ENCODE measurements at places on chromosomes 6 and 20. TPM values are rescaled to one million over a fixed set of nuclear protein-coding genes. Genes with fewer than 3 reads are reported as not detected.

DNA sequence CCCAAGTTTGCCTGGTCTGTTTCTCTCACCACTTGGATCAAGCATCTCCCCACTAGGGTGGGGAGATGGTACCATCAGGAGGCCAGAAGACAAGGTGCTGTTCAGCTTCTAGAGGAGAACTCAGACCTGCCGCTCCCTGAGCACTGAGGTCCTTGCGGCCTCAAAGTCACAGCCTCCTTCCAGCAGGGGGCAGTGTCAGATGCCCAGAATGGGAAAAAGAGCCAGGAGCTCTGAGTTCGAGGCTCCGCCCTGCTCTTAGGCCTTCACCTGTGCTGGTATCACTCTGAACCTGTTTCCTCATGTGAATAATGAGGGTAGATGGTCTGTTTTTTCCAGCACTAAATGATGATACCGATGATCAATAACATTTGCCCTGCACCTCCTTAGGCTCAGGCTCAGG lies 68.7 kb downstream of the TOX2 start:
- DNase-seq: no peak

- no peak for DNase-seq
Measured at GRCh38 chr6:112883095-112883494, 536.0 kb downstream of the RFPL4B start.

DNA sequence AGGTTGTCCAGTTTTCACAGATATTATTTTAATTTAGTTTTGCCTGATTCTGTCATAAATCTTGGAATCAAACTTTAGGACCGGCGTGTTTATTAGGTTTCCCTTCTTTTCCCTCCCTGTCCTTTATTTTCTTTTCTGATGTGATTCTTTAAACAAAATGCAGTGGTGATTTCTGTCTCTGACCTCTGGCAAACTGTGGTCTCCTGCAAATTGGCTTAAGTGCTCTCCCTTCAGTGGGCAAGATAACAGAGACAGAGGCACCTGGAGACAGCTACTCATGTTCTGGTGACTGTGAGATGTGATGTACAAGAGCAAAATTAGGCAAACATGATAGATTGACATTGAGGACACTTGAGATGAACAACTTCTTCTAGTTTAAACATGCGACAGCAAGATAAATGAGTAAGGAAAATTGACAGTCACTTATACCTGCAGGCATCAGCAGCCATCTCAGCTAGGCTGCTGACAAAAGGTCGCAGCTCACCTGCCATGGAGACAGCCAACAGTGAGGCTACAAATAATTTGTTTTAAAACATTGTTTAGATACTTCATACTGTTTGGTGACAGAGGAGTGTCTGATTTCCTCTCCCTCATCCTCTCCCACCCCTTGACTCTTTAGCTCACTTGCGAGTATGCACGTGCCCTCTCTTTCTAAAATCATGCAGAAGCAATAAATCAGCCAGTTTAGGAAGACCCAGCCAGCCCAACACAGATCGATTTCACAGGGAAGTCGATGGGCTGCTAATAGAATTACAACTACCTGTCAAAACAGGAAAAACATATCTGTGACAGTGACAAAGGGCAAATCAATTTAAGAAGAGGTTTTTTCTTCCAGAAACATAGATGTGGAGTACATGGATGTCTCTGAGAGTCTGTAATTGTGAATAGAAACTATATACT lies 63.4 kb upstream of the MAP3K7 start:
- DNase-seq: no peak

DNA sequence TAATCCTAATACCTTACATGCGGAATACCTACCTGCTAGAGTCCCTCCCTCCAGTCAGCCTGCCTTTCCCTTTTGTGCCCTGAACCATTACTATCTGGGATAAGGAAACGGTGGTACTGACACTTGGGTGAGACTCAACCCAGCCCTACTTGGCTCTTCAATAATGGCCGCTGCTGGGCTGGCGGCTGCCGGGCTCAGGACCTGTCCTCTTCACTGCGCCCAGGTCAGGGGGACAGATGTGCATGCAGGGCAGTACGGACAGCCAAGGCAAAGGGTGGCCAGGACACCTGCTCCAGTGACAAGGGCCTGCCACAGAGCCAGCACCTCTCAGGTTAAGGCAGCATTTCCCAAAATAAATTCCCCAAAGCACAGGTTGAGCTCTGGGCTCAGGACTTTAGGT lies 29.9 kb downstream of the UBE2V1 start:
- DNase-seq: no peak

- no peak for DNase-seq
Measured at GRCh38 chr6:81252231-81252630, 500.2 kb downstream of the TENT5A start.

DNA sequence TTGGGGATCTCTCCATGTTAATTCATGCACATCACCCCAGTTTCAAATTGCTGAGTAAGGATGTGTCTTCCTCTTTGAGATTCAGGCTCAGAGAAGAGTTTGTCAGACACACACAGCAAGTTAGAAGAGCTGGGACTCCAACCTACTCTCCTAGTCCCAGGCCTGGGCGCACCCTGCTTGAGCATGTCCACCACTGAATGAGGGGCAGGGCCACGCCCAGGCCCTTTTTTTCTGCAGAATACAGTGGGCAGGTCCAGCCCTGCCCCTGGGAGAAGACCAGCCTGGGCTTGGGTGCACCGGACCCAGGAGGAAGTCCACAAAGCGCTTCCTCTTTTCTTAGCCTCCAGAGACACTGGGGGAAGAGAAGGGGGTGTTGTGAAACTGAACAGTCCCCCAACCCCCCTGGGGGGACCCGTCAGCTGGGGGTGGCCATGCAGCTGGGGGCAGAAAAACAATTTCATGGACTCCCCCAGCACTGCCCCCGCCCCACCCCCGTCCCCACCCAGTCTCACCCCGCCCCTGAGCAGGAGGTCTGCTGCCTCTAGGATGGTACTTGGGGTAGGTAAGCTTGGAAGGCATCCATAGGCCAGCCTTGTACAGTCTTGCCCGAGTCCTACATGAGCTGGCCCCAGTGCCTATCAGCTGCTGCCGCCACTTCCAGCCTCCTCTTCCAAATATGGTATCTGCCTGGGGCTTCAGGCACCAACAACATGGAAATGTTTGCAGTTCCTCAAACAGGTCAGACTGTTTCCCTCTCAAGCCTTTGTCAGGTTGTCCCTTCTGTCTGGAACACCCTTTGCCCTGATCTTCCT lies 11.7 kb upstream of the HCK start:
- peak; percentile 70 for DNase-seq

GRCh38 chr20:54351371-54352136 lies 123.8 kb upstream of the DOK5 start:
- no peak for DNase-seq

GRCh38 chr6:2737885-2738284 lies 12.8 kb downstream of the MYLK4 start:
- DNase-seq: no peak

- DNase-seq: no peak
Measured at GRCh38 chr6:33277663-33278391, 904 bp downstream of the B3GALT4 start.

DNA sequence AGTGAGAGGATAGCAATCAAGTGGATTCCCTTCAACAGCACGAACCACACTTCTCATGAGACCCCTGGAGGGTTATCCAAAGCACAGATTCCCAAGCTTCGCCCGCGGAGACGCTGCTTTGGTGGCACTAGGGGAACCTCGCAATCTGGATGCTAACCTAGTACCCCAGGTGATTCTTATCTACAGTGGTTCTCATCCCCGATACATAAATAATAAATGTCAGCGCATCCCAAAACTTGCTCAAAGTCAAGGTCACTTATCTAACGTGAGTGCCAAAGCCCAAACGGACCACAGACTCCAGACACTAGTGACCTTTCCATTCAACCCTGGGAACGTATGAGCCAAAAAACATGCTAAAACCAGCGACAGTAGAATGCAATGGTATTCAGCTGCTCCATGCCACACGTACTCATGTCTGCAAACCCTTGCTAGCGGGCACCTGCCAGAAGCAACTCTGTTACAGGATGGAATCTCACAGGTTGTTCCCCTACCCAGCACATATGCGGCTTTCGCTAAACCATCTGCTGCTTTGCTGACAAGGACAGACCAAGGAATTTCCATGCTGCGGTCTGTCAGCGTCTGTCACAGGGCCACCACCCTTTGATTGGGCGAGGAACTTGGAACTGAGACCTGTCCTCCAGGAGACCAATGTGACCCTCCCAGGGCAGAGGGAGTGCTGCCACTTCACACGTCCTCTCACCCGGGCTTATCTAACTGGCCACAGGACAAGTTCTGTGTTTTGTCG lies 16.8 kb downstream of the MYLK4 start:
- peak; percentile 76 for DNase-seq

GRCh38 chr6:47321577-47321976 lies 11.9 kb upstream of the TNFRSF21 start:
- DNase-seq: no peak

GRCh38 chr6:122040261-122040660 lies 359.2 kb upstream of the HSF2 start:
- DNase-seq: no peak

GRCh38 chr6:88823998-88824397 lies 139.4 kb downstream of the RNGTT start:
- DNase-seq: no peak

The KIF25 gene
- total RNA-seq: not detected

The RSPO4 gene
- total RNA-seq: not detected

The RAMACL gene
- total RNA-seq: 0.77 TPM

The BCL2L1 gene
- total RNA-seq: 176 TPM

The CLPSL2 gene
- not detected for total RNA-seq

Data from heart left ventricle (tissue), 16 donors.